ENCODE measurements at places on chromosomes 7 and 10.

GRCh38 chr7:156791241-156791640 lies 101.7 kb downstream of the LMBR1 start:
- DNase-seq: no peak

GRCh38 chr7:140039066-140039465 lies 23.7 kb downstream of the PARP12 start:
- no peak for DNase-seq

GRCh38 chr7:1053002-1053411 lies 8.7 kb downstream of the GPR146 start:
- no peak for DNase-seq

DNA sequence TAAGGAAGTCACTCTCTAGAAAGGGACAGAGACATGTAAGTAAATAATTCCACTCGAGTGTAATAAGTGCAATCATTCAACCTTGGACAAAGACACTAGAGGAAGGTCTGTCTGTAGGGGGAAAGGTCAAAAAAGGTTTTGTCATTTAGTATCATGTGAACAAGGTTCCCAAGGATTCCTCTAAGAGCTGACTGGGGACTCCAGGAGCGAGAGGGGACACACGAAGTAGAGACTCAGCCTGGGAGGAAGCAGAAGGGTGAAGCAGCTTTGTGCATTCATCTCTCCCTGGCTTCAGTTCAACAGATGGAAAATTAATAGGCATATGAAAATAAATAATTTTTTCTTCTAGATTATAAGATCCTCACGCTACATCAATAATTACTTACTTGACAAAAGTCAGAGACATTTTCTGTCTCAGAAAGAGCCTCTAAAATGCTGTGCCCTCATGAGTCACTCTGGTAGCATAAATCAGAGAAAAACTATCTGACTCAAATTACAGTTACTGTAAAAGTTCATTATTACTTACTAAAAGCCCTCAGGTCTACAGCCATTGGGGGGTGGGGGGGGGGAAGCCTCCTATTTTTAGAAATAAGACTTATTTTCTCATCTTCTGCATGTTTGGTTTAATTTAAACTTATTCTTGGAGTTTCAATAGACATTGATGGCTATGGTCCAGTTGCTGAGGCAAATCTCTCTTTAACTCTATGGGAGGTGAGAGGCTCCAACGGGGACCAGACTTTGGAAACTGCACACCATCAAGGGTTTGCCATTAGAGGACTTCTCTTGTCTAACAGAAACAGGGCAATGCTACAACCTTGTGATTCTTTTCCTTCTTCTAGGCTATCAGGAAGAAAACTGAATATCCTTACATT lies 275.1 kb upstream of the KLF14 start:
- DNase-seq: no peak

DNA sequence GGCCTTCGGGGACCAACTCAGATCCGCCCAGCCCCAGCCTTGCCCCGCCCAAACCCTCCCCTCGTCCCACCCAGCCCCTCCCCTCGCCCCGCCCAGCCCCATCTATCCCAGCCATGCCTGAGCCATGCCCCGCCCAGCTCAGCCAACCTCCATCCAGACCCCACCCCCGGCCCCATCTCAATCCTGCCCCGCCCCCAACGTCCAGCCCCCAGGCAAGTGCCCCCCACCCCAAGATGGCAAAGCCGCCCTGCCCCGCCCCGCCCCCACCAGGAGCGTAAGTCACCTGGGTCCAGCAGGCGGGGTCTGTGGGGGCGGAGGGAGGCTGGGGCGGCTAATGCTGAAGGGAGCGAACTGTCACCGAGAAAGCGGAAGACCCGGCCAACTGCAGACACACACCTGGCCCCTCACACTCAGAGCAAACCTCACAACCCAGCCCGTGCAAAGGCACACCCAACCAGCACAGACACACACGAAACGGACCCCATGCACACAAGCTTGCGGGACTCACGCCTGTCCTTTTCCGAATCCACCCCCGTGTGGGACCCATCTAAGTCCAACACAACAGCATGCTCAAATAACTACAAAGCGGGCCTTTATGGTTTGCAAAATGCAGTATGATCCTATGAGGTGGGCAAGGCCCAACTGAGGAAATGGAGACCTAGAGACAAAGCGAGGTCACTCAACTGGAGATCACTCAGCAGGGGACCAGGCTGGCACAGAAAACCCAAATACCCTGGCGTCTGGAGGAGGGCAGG lies 11.5 kb upstream of the OGA start:
- no peak for DNase-seq

DNA sequence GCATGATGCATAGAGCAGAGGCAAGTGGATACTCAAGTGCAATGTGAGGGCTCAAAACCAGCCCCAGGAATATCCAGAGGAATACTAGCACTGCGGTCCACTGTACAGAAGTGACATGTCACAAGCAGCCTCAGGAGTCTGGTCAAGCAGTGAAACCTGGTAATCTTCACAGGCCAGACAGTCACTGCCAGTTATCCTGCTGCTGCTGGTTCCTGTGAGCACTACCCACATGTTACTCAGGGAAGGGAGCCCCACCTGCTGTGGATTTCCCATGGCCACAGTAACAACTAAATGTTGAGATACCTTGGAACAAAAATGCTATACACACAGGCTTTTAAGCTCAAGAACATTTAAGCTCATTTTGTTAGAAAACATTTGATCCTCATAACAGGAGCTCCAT lies 103.0 kb downstream of the RNF133 start:
- DNase-seq: no peak

GRCh38 chr10:75291805-75292204 lies 56.0 kb upstream of the COMTD1 start:
- no peak for DNase-seq

DNA sequence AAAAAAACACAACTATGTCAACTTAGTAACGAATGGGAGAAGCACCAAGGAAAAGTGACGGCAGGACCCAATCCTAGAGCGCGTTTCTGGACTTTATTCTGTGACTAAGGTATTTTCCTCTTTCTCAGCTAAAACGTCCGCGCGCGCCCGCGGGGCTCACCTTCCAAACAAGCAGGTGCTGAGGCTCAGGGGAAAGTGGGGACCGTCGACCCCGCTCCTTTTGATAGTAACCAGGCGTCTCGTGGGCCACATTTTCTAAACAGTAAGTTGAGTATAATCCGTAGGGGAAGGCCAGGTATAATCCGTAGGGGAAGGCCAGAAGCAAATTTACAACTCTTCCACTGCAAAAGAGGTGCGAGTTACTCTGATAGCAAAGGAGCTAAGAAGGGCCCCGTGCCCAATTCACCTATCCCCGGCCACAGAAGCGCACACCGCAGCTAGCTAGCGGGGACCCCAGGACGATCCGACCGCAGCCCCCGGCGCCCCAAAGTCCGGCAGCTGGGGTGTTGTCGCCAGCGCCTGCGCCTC lies 743 bp downstream of the MKI67 start:
- no peak for DNase-seq

DNA sequence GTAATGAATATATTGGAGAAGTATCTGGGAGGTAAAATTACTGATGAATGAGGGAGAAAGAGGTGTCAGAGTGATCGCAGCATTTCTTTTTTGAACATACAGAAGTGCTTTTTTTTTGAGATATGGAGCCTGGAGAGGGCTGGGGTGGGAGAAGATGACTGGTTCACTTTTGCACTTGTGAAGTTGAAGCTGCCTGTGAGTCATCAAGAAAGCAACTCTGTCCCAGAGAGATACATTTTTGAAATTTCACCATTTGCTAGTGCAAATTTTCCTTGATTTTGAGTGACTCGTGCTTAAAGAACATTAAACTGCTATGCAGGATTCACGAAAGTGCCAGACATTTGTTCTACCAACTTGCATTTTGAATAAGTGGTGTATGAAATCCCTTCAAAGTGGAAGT lies 81.8 kb downstream of the ADRA2A start:
- DNase-seq: no peak

- no peak for DNase-seq
Observed at GRCh38 chr7:132234711-132235110, 341.6 kb downstream of the PLXNA4 start.

- DNase-seq: no peak
Observed at GRCh38 chr7:142690554-142691182, 58.6 kb upstream of the PRSS1 start.

- DNase-seq: no peak
Observed at GRCh38 chr7:71364551-71364950, 232.6 kb downstream of the GALNT17 start.

- DNase-seq: no peak
Observed at GRCh38 chr10:78405736-78406135, 372.1 kb downstream of the RPS24 start.

GRCh38 chr10:44587488-44588318 lies 202.8 kb upstream of the CXCL12 start:
- DNase-seq: no peak

DNA sequence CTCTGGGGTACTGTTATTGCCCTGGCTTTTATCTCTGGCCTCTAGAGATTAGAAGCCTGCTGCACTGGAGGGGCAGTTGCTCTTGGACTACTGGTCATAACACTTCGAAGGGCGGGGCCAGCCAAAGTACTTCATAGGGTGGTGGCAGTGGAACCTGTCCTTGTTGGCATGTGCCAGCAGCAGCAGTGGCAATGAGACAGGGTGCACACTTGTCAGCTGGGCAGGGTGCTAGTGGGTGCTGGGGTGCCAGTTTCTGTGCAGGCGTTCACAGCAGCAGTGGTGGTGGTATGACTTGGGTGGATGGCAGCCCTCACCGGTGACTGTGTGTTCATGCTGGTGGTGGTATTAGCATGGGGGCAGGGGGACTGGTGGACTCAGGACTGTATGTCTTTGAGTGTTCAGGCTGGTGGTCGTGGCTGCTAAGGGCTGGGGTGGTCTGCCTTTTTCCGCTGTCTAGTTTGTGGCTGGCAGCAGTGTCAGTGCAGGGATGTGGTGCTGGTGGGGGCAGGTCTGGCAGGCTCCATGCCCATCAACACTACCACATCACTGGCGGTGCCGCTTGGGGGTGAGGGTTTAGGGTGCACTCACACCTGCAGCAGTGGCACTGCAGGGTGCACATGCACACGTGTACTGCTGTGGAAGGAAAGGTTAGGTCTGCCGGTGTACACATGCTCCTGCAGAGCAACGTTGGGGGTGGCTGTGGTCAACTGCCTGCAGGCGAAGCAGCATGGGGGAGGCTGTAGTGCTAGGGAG lies 176.1 kb upstream of the CDC14C start:
- no peak for DNase-seq

DNA sequence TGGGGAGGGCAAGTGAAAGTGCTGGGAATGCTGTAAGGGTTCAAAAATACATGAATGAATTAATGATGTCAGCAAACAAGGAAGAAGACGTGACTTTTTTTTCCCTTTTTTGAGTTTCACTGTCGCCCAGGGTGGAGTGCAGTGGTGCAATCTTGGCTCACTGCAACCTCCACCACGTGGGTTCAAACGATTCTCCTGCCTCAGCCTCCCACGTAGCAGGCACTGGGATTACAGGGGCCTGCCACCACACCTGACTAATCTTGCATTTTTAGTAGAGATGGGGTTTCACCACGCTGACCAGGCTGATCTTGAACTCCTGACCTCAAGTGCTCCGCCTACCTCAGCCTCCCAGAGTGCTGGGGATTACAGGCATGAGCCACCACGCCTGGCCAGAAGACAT lies 30.0 kb downstream of the DENND10 start:
- no peak for DNase-seq

DNA sequence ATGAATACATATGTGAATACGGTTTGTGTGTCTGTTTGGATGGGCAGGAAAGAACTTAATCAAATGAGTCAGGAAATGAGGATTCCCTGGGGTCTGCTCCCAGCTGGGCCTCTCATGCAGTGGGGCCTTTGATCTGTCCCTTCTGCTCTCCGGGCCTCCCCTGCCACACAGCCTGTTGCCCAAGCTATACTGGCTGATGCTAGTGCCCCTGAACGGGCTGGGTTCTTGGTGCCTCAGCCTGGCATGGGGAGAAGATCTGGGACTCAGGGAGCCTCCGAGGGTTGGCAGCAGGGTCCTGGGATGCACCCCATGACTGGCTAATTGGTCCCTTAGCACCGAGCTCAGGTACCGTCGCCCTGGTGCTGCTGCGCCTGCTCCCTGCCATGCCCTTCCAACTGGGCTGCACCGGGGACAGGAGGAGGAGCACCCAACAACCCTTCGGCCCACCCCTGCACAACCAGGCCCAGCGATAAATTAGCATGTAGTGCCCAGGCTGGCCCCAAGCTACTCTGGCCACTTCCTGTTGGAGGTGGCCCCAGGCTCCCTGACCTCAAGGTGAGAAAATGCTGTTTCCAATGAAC lies 59.9 kb upstream of the DUSP5 start:
- DNase-seq: no peak

DNA sequence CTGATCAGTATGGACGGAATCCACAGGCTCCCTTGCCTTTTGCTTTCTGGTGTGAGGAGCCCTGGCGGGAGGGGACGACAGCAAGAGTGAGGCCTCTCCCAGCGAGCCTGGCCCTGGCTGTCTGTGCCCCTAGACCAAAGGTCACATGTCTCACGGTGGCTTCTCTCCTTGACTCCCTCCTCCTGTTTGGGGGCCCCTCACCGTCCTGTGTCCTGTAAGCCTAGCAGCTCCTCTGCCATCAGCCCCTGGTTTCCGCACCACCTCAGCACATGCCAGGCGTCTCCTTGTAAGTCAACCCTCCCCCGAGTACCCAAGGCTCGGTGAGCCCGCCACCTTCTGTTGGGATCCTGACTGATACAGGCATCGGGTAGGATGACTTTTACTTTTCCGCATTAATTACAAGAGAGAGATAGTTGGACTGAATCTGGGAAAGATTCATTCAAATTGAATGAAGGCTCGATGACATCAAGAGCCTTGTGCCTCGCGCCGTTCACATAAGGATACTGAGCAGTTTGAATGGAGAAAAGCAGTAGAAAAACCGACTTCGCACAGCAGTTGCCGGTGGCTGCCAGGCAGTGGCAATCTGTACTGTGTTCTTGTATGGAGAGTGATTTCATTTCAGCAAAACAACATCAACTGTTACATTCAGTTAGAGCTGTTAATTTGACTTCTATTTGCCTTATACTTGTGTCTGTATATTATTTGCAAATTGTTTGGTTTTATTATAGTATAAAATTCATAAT lies 119.8 kb downstream of the XRCC2 start:
- DNase-seq: no peak

- no peak for DNase-seq
Observed at GRCh38 chr7:134453518-134453917, 5.4 kb downstream of the AKR1B1 start.

All from NCI-H1436 treated with DMSO at 0.1 percent for 48 hours (cell line).